A549 treated with CORT108297 at 1 μM for 4 hours (cell line): ENCODE measurements at places on chromosomes 2 and 18. TPM values are rescaled to one million over a fixed set of nuclear protein-coding genes. Genes with fewer than 3 reads are reported as not detected.

The PSTPIP2 gene
- total RNA-seq = 0.22 to 0.44 TPM (median 0.27 TPM) in 5 replicates

The CD8B gene
- not detected in 5 replicates for total RNA-seq

The ALPG gene
- total RNA-seq = 0.12 to 0.22 TPM (median 0.16 TPM) in 5 replicates

The TWSG1 gene
- 13.5 to 19.0 TPM (median 16.7 TPM) in 5 replicates for total RNA-seq

The FASTKD1 gene
- total RNA-seq = 21.8 to 24.9 TPM (median 23.3 TPM) in 5 replicates

The SNED1 gene
- 0.18 to 0.62 TPM (median 0.55 TPM) in 5 replicates for total RNA-seq

The TRIM54 gene
- total RNA-seq = 0.45 to 0.71 TPM (median 0.61 TPM) in 5 replicates

The IL1RN gene
- 0.30 to 0.46 TPM (median 0.46 TPM) in 5 replicates for total RNA-seq

The SPATA3 gene
- total RNA-seq = not detected in 5 replicates

The PSMA8 gene
- total RNA-seq = not detected in 5 replicates

The IKZF2 gene
- 0.05 to 0.29 TPM (median 0.16 TPM) in 5 replicates for total RNA-seq

The LRRTM1 gene
- total RNA-seq = not detected in 5 replicates

The PID1 gene
- total RNA-seq = 2.9 to 3.8 TPM (median 3.2 TPM) in 5 replicates

The CSRNP3 gene
- not detected in 5 replicates for total RNA-seq

The PARD3B gene
- total RNA-seq = 0.77 to 1.1 TPM (median 0.93 TPM) in 5 replicates

The CDC42EP3 gene
- 30.9 to 39.1 TPM (median 34.0 TPM) in 5 replicates for total RNA-seq

The UGT1A5 gene
- total RNA-seq = not detected in 5 replicates

The IWS1 gene
- 32.8 to 47.1 TPM (median 38.1 TPM) in 5 replicates for total RNA-seq

The TEX261 gene
- total RNA-seq = 74.9 to 85.9 TPM (median 81.9 TPM) in 5 replicates

The CCT4 gene
- total RNA-seq = 304 to 343 TPM (median 320 TPM) in 5 replicates

The CFAP221 gene
- total RNA-seq = 0.17 to 0.48 TPM (median 0.32 TPM) in 5 replicates

The OTOS gene
- total RNA-seq = 0.19 TPM in 1 of 5 replicates, not detected in the others

The RDH14 gene
- 32.8 to 48.4 TPM (median 36.8 TPM) in 5 replicates for total RNA-seq

The STON1 gene
- total RNA-seq = 0.35 to 0.49 TPM (median 0.42 TPM) in 5 replicates

The DUSP2 gene
- 0.22 to 0.56 TPM (median 0.44 TPM) in 5 replicates for total RNA-seq

The TFPI gene
- 42.5 to 65.2 TPM (median 55.3 TPM) in 5 replicates for total RNA-seq

The SLC19A3 gene
- total RNA-seq = 2.4 to 3.5 TPM (median 2.6 TPM) in 5 replicates

The STEAP3 gene
- 39.7 to 50.4 TPM (median 45.1 TPM) in 5 replicates for total RNA-seq

The TOGARAM2 gene
- total RNA-seq = 0.08 to 0.23 TPM (median 0.19 TPM) in 5 replicates
